Mucosa of descending colon (tissue), 3 donors: ENCODE measurements at places on chromosomes 16 and 17. TPM values are rescaled to one million over a fixed set of nuclear protein-coding genes. Genes with fewer than 3 reads are reported as not detected.

ZNF75A gene
- 19.0 TPM for total RNA-seq

TACO1 gene
- total RNA-seq = 34.4 TPM

GGT6 gene
- 219 TPM for total RNA-seq

PRR15L gene
- total RNA-seq = 243 TPM

TEKT5 gene
- total RNA-seq = 0.28 TPM
